Anterior cingulate cortex (tissue), 58 donors: ENCODE measurements at places on chromosomes 16 and 17.
A peak's percentile ranks its signal among the peaks of the same experiment; 100 is the strongest.

DNA sequence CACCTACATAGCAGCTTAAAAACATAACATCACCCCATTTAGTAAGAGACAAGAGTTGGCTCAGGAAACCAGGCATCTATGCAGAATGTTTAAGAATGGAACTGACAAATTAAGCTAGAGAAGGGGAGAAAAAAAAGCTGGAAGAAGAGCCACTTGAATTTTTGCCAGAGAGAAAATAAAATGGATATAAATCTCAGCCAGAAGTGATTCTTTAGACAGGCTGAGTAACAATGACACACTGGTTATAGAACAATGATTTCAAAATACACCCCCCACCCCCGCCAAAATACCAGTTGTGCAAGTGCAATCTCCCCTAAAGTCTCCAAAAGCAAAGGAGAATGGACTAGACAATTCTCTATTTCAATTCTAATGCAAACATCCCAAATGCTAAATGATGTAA lies 22.4 kb downstream of the LSM12 start:
- DNase-seq = no peak

GRCh38 chr17:29379084-29379991 lies 10.8 kb upstream of the TAOK1 start:
- peak; percentile 4 for DNase-seq

- DNase-seq = no peak
Measured at GRCh38 chr16:79571903-79572535, 28.5 kb downstream of the MAF start.

GRCh38 chr16:79265701-79266100 lies 334.8 kb downstream of the MAF start:
- DNase-seq = no peak

DNA sequence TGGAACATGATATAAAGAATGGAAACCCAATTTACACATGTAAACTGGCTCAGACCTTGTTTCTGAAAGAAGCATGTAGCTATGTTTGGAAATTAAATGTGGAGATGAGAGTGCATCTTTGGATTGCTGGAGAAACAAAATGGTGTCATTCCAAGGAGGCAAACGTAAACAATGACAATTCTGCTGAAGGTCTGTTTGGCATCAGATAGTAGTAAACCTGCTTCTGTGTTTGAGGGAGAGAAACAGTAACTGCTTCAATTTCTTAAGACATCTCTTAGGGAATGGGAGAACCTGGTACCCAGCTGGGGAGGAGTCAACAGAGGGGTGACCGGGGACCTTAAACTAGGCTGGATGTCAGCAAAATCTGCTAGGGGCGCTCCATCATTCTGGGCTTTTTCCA lies 23.5 kb downstream of the GPRC5B start:
- no peak for DNase-seq

DNA sequence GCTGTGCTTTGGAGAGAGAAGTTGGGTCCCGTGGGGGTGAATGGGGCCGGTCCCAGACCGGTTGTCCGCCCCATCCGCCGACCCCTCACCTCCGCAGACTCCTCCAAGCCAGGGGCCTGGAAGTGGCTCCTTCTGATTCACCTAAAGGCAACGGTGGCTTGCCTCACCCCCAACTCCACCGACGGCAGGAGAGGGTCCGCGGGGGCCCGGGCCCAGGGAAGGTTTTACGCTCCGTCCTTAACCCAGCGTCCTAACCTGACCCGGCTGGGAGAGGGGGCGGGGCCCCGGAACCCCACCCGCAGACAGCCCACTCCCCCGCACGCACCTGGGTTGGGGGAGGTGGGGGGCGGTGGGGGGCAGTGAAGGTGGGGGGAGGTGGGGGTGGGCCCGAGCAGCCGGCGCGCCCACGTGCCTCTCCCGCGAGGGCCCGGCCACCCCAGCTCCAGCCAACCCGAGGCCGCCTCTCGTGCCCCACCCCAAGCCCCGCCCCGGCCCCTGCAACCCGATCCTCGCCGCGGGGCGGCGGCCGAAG lies 12.7 kb upstream of the CD300A start:
- no peak for DNase-seq

- DNase-seq = no peak
Measured at GRCh38 chr17:78981010-78981888, 1.5 kb upstream of the LGALS3BP start.

DNA sequence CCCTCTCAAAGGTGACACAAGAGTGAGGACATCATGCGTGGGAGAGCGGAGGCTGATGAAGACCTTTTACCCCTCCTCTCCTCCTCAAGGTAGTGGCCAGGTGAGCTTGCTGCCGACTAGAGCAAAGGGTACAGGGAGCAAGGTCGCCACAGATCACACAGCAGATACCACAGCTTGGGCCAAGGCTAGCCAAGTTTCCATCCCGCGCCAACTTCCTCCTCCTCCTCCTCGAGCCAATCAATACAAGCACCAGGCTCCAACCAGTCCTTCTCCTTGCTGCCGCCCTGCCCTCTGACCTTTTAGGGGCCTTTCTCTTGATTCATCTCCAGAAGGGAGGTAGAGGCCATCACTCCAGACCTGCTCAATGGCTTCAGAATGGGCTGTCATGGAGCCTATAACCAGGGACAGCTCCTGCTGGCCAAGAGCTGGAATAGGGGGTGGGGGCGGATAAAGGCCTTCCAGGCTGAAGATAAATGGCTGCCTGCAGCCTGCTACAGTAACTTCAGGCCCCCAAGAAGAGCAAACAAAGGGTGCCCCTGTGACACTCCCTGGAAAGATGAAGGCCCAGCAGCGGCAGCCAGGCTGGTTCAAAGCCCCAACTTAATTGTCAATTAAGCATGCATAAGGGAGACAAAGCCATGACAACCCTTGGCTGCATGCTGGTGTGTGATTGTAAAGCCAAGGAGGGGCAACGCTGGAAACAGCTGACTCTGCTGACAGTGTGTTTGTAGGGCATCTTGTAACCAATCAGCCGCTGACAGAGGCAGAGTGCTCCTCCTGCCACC lies 17.8 kb downstream of the HNF1B start:
- DNase-seq = no peak

DNA sequence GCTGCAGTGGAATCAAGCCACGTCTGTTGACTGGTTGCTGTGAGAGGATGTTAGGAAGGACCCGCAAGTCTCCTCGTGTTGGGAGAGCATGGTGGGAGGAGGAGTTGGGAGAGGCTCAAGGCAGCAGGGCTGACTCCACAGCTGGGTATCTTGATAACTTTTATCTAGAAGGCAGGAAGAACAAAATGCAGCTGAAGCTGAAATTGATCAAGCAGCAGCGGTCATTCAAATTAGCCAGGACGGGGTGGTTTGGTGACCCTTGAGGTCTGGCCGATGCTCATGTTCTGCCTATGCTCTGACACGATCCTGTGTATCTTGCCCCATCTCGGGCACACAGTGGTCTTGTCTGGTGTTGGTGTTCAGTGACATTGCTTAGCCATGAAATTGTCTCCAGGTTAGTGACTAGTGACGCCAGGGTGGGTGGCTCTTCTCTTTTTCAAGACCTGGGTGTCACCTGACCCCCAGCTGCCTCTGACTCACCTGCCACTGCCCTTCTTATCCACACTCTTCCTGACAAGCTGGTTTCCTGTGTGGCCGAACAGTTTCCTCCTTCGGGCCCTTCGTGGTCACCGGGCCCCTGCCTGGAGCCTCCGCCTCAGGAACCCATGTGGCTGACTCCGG lies 19.1 kb downstream of the NPTX1 start:
- no peak for DNase-seq

DNA sequence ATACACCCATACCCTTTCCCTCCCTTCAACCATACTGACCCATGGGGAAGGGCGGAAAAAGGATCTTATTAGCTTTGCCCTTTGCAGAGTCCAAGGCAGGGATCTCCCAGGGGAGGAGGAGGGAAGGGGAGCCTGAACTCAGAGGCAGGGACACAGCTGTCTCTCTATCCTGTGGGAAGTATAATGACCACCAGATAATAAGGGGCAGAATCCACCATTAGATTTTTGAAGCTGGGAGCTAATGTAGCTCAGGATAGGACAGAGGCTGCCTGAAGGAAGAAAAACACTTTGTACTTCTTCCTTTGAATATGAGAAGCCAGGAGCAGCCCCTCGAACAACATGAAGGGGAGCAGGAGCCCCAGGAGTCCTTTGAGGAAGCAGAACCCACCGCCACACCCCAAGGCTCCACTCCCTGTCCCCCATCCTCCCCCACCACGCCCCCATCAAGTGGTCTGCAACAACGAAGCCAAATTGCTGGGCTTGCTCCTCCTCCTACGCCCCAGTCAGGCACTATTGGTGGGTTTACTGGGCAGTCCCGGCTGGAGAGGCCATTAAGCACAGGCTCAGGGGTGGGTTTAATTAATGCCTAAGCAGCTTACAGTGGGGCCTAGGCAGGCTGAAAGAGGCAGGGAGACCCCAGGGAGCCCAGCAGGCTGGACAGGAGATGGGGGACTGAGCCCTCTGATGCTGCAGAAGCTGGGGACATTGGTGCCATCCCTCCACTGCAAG lies 5.3 kb downstream of the MPP2 start:
- no peak for DNase-seq

GRCh38 chr17:35536664-35537171 lies 760 bp downstream of the SLFN12L start:
- no peak for DNase-seq

DNA sequence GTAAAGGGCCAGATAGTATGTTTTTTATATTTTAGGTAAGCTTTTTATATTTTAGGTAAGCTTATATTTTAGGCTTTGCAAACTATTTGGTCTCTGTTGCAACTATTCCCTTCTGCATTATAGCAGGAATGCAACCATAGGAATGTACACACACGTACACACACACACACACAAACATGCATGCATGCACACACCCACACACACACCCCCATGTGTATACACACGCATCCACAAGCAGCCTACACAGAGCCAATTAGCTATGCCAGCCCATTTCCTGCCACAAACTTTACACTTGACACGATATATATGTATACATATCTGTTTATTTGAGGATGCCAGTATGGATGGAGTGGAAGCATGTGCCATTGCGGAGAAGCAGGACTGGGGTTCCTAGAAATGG lies 7.5 kb upstream of the TRPV3 start:
- no peak for DNase-seq

DNA sequence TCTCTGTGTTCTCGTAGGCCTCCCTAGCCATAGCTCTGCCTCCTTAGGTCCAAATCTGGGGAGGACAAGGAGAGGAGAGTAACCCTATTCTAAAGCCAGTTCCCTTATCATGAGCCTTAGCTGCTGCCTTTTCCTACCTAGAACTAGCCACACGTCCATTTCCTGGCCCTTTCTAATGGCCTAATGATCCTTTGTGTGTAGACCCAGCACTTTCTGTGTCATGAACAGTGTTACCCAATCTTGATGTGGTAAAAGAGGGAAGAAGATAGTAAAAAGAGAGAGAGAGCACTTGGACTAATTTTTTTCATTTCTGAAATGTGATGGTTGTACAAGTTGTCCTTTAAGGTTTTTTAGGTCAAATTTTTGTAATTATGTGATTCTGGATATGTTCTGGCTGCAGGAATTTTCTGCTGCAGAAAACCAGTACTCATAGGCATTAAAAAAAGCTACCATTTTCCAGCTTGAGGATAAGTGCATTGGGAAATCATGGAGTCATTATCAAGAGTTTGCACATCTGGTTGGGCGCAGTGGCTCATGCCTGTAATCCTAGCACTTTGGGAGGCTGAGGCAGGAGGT lies 18.2 kb downstream of the CASC3 start:
- no peak for DNase-seq

DNA sequence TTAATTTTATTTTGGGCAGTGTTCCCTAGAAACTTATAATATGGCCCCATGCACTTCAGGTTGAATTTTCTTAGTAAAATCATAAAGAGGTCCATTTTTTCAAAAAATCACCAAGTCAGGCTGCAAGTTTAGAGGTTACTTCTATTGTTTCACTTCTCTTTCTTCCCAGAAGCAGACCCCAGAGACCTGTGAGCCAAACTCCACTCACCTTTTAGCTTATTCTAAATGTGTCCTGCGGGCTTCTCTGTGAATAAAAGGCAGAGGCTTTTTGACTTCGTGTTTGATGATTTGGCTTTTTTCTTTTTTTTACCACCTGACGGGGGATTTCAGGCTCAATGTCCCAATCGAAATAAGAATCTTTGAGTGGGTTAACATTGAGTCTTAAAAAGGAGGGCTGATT lies 7.4 kb downstream of the PRKCB start:
- no peak for DNase-seq

DNA sequence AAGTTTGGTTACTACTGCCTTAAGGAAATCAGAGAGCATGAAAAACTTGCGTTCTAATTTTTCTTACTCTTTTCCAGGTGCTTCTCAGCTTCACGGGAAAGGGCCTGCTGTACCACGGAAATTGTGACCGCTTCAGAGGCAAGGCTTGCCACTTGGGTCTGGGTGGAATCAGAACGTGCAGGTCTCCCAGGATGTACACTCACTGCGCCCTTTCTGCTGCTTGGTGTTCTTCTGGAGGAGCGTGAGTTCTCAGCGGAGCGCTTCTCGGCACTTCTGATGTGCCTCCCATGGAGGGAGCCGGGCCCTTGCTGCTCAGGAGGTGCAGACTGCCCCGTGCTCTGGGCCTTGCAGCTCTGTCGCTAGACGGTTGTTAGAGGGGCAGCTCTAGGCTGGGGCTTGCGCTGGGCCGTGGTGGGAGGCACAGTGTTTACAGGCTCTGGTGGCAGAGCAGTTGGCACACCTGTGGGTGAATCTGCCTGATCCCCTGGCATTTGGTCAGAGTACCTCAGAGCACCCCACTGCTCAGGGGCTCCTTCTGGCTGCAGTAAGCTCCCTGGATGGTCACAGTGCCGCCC lies 32.8 kb downstream of the UBN1 start:
- DNase-seq = no peak

GRCh38 chr17:73986641-73987177 lies 216.8 kb upstream of the RPL38 start:
- DNase-seq = no peak

DNA sequence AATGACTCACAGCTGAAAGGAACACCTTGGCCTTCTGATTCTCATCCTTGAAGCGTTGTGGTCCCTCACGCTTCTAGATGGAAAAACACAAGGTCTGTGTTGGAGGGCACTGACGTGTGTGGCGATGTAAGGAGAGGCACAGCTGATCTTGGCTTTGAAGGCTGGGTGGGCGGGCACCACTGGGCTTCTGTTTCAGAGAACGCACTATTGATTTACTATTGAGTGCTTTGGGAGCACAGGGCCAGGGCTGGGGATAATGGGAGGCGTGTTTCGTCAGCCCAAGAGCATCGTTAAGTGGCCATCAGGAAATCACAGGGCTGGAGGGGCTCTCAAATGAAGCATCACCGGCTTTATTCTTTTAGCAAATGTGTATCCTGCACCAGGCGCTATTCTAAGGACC lies 70.7 kb downstream of the CMIP start:
- DNase-seq = no peak

DNA sequence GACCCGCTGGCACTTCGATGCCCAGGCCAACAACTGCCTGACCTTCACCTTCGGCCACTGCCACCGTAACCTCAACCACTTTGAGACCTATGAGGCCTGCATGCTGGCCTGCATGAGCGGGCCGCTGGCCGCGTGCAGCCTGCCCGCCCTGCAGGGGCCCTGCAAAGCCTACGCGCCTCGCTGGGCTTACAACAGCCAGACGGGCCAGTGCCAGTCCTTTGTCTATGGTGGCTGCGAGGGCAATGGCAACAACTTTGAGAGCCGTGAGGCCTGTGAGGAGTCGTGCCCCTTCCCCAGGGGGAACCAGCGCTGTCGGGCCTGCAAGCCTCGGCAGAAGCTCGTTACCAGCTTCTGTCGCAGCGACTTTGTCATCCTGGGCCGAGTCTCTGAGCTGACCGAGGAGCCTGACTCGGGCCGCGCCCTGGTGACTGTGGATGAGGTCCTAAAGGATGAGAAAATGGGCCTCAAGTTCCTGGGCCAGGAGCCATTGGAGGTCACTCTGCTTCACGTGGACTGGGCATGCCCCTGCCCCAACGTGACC lies 5.0 kb downstream of the WFIKKN2 start:
- DNase-seq = no peak
